ENCODE measurements at places on chromosomes 4 and X. TPM values are rescaled to one million over a fixed set of nuclear protein-coding genes. Genes with fewer than 3 reads are reported as not detected.
A peak's percentile ranks its signal among the peaks of the same experiment; 100 is the strongest.

The SGCB gene
- total RNA-seq = 28.2 TPM

The FGF5 gene
- total RNA-seq = not detected

The HMX1 gene
- total RNA-seq = 10.0 TPM

The GUCY1B1 gene
- 12.7 TPM for total RNA-seq

The RTL5 gene
- 1.0 TPM for total RNA-seq

The MAGEB1 gene
- total RNA-seq = 0.22 TPM

DNA sequence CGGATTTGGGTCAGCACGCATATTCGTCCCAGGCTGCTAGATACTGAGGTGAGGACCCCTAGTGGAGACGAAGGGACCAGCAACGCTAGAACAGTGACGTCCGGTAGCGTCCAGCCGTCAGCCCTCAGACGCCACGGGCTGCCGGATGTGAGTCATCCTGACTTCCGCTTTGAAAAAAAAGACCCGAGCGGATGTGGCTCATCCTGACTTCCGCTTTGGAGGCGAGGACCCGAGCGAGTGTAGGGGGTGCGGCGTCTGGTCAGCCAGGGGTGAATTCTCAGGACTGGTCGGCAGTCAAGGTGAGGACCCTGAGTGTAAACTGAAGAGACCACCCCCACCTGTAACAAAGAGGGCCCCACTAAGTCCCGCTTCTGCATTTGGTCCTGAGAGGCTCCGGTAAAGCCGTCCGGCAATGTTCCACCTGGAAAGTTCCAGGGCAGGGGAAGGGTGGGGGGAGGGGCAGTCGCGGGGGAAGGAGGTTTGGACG is at the start of gene MAGEB2:
Gene MAGEB2, plus strand, starts transcription at position 207 of the 487 bp plus-strand sequence. CDS start 3,018 bp downstream, outside the sequence.
- peaks cover 16% of the 10 kb centered on the region for H3K4me1 ChIP-seq
- no peak within 1 kb of the TSS for H3K4me3 ChIP-seq
- peaks cover 26% of the 10 kb centered on the region for H3K27me3 ChIP-seq

DNA sequence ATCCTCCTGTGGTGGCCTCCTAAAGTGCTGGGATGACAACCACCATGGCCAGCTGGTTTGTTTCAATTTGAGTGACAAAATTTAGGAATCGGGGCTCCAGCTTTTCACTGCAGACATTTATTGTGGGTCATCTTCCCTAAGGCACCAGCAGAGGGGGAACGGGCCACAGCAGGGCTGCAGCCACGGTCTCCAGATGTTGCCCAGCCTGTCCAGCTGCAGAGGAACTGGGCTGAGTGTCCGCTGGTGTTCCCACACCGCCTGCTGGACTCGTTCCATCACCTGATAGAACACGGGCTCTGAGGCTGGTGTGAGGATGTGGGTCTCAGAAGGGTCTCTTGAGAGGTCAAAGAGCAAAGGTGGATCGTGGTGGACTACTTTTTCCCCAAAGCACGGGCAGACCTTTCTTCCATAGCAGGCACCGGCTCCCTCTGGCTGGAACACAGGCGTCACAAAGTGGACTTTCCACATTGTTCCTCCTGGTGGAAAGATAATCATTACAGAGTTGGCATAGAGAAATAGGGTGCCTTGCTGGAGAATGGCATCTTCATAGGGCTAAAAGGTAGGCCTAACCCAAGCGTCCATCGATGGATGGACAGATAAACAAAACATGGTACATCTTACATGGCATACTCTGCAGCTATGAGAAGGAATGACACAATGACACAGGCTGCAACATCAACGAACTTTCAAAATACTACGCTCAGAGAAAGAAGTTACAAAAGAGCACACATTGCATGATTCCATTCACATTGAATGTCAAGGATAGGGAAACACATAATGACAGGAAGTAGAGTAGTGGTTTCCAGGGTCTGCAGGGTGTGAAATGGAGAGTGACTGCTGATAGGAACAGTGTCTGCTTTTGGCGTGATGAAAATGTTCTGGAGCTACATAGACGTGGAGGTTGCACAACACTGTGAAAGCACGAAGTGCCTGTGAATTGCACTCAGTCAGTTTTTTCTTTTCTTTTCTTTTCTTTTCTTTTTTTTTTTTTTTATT is 5.9 kb upstream of the ARSD start:
- no peak overlapping the region for H3K27ac ChIP-seq
- no peak for DNase-seq
- H3K27me3 ChIP-seq = no peaks in the 10 kb centered on the region
- no peak overlapping the region for H3K4me3 ChIP-seq

DNA sequence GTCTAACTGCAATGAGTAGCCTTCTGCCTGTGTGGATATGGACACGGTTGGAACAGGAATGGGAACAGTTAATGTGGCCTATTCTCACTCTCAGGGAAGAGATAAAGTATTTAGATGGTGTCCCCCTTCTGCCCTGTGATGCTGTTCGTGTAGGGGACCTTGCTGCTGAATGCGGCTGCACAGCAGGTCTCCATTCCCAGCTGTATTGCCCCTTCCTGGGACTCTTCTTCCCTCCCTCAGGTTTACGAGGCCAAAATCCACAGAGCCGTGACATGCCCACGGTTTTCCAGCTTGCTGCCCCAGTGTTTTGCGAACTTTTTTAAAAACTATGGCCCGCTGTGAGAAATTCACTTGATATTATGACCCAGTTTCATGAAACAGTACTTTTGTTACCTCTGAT is 50.3 kb downstream of the SNX25 start:
- no peak for DNase-seq
- H3K27ac ChIP-seq = 0 out of 2 replicates have a peak overlapping the region, but pooled peaks have one; percentile 30
- peaks cover 19% of the 10 kb centered on the region for H3K4me1 ChIP-seq
- H3K36me3 ChIP-seq = no peaks in the 10 kb centered on the region

DNA sequence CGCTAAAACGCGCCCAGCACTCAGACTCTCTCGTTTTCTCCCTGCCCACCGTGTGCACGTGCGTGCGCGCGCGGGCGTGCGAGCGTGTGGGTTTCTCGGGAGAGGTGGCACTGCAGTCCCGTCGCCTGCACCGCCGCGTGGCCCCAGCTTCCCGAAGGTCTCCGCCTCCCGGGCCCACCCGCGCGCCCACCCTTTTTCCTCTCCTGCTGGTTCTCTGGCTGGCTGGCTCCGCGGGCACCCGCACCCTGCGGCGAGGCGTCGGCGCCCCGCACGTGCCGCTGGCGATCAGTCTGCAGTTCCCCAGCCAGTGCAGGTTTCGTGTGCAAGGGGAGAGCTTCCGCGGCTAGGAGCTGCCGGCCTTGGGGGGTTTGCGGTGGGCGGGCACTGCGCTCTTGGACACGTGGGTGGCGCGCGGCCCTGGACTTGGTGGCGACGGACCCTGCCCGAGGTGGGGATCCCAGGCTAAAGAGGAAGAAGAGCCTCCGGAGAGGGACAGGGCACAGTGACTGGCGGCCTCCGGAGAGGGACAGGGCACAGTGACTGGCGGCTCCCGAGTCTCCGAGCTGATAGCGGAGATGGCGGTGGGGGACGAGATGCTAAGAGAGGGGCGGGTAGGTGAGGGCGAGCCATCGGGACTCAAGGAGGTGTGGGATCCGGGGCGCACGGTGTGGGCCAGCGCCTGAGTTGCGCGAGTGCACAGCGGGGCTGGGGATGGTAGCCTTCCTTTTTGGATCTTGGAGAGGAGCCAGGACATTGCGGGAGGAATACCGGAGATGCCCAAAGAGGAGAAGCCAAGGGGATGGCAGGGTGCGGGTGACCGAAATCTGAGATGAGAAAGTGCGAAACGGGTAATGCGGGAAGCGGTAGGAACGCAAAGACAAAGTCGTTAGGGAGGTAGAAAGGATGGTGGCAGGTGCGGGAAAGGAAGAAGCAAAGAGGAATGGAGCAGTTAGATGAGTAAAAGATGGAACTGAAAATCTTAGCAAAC is at the start of gene FAM184B:
Gene FAM184B, minus strand, starts transcription at position 322 of the 988 bp plus-strand sequence. CDS start 322 bp downstream, outside the sequence.
- H3K27me3 ChIP-seq = peaks cover 61% of the 10 kb centered on the region
- peak within 1 kb of the TSS; percentile 76 for H3K4me3 ChIP-seq
- H3K27ac ChIP-seq = no peak within 1 kb of the TSS

- H3K36me3 ChIP-seq = peaks cover 9% of the 10 kb centered on the region
- H3K27me3 ChIP-seq = no peaks in the 10 kb centered on the region
- H3K4me1 ChIP-seq = no peaks in the 10 kb centered on the region
- no peak overlapping the region for H3K4me3 ChIP-seq
Observed at GRCh38 chr4:1328267-1329155, 18.5 kb upstream of the UVSSA start.

DNA sequence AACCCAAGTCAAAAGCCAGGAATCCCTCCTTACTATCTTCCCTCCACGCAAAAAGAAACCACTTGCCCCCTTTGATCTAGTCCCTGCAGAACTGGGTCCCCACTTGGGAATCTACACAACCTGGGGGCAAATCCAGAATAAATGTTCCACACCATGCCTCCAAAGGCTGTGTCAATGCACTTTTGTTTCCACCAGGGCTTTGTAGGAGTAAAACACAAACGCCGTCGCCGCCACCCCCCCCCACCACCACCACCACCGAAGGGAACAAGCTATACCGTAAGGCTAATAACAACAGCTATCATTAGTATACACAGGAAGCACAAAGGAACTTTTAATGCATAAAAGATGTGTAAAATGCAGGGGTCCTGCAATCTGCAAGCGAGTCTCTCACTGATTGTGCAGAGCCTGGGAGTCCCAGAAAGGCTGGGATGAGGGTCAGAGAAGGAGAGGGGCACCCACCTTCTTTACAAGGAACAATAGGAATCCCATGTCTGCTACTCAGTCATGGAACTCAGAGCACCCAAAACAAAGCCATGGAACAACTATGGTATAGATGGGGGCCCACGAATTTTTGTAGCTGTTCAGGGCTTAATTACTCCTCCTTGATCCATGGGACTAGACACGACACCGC is 13.2 kb downstream of the BCOR start:
- peak overlapping the region; percentile 68 for H3K4me3 ChIP-seq
- no peak for DNase-seq
- H3K36me3 ChIP-seq = no peaks in the 10 kb centered on the region
- peaks cover 78% of the 10 kb centered on the region for H3K4me1 ChIP-seq

- no peaks in the 10 kb centered on the region for H3K4me1 ChIP-seq
- no peaks in the 10 kb centered on the region for H3K36me3 ChIP-seq
- no peaks in the 10 kb centered on the region for H3K27me3 ChIP-seq
- no peak overlapping the region for H3K4me3 ChIP-seq
Observed at GRCh38 chrX:110081740-110082139, 78.8 kb downstream of the TMEM164 start.

DNA sequence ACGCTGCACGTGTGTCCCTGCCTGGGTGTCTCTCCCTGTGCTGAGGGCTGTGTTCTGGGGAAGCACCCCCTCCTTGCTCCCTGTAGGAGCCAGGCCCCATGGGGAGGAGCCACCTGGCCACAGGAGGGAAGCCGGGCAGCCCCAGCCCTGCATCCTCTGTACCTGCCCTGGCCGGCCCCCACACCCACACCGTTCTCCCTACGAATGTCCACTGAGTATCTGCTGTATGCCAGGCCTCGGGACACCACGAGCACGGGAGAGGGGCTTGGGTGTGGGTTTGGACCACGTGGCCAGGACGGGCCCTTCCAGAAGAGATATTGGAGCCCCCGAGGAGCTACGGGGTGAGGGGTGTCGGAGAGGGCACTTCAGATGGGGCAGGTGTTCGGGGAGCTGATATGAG is 6.3 kb downstream of the FGFRL1 start:
- H3K27me3 ChIP-seq = no peaks in the 10 kb centered on the region
- no peaks in the 10 kb centered on the region for H3K36me3 ChIP-seq
- H3K4me1 ChIP-seq = no peaks in the 10 kb centered on the region
- H3K4me3 ChIP-seq = no peak overlapping the region
- DNase-seq = no peak

- DNase-seq = no peak
- H3K27ac ChIP-seq = no peak overlapping the region
- peaks cover 9% of the 10 kb centered on the region for H3K27me3 ChIP-seq
- H3K4me3 ChIP-seq = no peak overlapping the region
- peaks cover 60% of the 10 kb centered on the region for H3K36me3 ChIP-seq
- H3K4me1 ChIP-seq = no peaks in the 10 kb centered on the region
Observed at GRCh38 chr4:11098461-11098860, 330.2 kb downstream of the HS3ST1 start.

GRCh38 chr4:10205223-10205622 is 88.6 kb upstream of the WDR1 start:
- H3K4me3 ChIP-seq = no peak overlapping the region
- H3K4me1 ChIP-seq = no peaks in the 10 kb centered on the region
- peaks cover 19% of the 10 kb centered on the region for H3K36me3 ChIP-seq
- H3K27ac ChIP-seq = no peak overlapping the region
- DNase-seq = no peak

DNA sequence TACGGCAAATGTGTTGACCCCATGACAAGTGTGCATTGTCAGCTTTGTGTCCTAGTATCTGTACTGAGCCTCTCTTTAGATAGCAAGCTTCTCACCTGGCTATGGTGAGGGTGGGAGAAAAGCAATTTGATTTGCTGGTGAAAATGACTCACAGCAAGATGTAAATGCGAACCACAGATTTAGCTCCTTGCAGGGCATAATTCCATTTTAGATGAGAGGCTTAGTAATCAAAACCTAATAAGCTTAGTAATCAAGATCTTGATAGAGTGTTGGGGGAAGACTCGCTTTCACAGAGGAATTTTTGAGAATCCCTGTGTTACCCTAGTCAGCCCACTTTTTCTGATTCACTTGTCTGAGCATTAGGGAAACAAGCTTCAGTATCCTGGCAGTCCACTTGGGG is 7.7 kb upstream of the OCIAD2 start:
- H3K27me3 ChIP-seq = no peaks in the 10 kb centered on the region
- no peak overlapping the region for H3K27ac ChIP-seq
- no peaks in the 10 kb centered on the region for H3K36me3 ChIP-seq
- H3K4me3 ChIP-seq = no peak overlapping the region
- H3K4me1 ChIP-seq = peaks cover 8% of the 10 kb centered on the region

- no peaks in the 10 kb centered on the region for H3K27me3 ChIP-seq
- no peak overlapping the region for H3K4me3 ChIP-seq
- H3K4me1 ChIP-seq = 0 out of 2 replicates have a peak, but pooled peaks cover 3% of the 10 kb centered on the region
- peaks cover 17% of the 10 kb centered on the region for H3K36me3 ChIP-seq
- DNase-seq = no peak
Observed at GRCh38 chrX:30851449-30851848, 37.6 kb downstream of the TAB3 start.

DNA sequence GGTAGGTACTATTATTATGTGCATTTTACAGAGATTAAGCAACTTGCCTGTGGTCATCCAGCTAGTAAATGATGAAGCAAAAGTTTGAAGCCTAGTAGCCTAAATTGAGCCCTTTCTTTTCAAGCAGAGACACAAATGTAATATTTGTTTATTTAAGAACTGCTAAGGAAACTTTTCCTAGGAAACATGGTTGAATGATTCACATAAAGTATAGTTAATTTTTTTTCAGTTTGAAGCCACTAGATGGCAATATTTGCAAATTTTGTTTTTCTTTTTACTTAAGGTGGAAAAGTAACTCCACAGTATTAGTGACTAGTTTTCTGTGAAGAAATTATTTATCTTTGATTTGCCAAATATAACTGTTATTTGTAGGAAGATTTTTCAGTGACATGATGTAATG is 52.8 kb upstream of the ANKRD17 start:
- no peak overlapping the region for H3K27ac ChIP-seq
- H3K4me1 ChIP-seq = no peaks in the 10 kb centered on the region
- no peak overlapping the region for H3K4me3 ChIP-seq
- no peaks in the 10 kb centered on the region for H3K36me3 ChIP-seq
- no peaks in the 10 kb centered on the region for H3K27me3 ChIP-seq
